ENCODE measurements at places on chromosomes 5 and 9. TPM values are rescaled to one million over a fixed set of nuclear protein-coding genes. Genes with fewer than 3 reads are reported as not detected.

KCNV2 gene
- not detected for total RNA-seq

DNA sequence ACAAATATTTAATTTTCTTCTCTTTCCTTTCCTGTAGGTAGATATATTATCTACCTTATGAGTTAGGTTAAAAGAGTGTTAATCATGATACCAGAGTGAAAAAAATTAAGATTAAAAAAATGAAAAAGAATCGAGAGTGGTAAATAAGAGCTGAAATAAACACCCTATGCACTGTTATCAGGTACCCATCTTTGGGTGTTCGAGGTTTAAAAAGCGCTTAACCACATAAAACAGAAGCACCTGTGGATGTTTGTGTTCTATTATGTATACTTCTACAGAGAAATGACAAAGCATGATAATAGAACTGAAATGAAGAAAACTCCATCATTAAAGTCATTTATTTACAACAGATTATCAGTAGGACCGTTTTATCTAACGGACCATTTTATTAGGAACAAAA is 25.7 kb upstream of the GCNT4 start:
- DNase-seq: no peak
- H3K4me3 ChIP-seq: no peak overlapping the region
- peaks cover 11% of the 10 kb centered on the region for H3K4me1 ChIP-seq
- no peaks in the 10 kb centered on the region for H3K27me3 ChIP-seq
- H3K36me3 ChIP-seq: no peaks in the 10 kb centered on the region

- H3K27ac ChIP-seq: no peak overlapping the region
- H3K4me3 ChIP-seq: no peak overlapping the region
- H3K27me3 ChIP-seq: no peaks in the 10 kb centered on the region
- H3K4me1 ChIP-seq: peaks cover 6% of the 10 kb centered on the region
Measured at GRCh38 chr9:36049408-36049807, 12.7 kb downstream of the RECK start.

FBP1 gene
- total RNA-seq: 0.39 TPM

DNA sequence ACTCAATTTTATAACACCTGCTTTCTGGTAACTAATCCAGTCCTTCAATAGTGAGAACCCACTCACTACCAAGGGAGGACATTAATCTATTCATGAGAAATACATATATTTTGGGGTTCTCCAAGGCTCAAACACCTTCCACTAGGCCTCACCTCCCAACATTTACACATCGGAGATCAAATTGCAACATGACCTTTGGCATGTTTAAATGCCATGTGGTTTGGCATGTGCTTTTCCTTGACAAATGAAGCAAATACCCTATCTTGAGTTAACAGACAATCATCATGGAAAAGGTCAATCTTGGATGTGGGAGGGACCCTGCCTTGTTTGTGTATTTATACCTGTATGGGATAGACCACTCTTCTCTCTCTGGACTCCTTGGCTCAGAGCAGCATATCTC is 21.9 kb upstream of the SPINK14 start:
- DNase-seq: no peak
- no peaks in the 10 kb centered on the region for H3K36me3 ChIP-seq
- no peak overlapping the region for H3K27ac ChIP-seq
- no peak overlapping the region for H3K4me3 ChIP-seq
- no peaks in the 10 kb centered on the region for H3K4me1 ChIP-seq

DNA sequence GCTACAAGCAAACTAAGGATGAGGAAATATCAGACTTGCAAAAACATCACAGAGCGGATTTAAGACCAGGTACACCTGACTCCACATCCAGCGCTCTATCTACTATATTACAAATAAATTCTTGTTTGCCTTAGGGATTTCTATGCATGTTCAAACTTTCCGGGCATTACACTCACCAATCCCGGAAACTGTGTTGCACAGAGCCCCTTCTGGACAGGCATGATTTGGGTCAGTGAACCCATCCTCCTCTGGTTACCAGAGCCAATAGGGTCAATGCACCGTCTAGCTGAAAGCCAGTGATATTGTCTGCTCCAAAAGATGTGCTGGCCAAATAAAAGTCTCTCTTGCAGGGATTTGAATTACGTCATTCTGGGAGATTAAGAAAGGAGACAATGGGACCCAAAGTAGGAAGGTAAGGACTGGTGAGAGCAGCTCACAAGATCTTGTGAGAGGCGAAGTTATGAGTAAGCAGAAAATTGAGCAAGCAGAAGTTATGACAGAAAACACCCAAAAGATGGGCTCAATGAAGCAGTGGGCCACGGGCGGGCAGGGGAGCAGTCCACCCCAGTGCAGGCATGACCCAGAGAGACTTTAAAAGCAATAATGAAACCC is 155.8 kb upstream of the RAI14 start:
- peaks cover 12% of the 10 kb centered on the region for H3K4me1 ChIP-seq
- H3K4me3 ChIP-seq: no peak overlapping the region
- no peaks in the 10 kb centered on the region for H3K36me3 ChIP-seq
- DNase-seq: no peak
- H3K27ac ChIP-seq: no peak overlapping the region

ABCA1 gene
- total RNA-seq: 5.2 TPM

FOXI1 gene
- total RNA-seq: not detected

DNA sequence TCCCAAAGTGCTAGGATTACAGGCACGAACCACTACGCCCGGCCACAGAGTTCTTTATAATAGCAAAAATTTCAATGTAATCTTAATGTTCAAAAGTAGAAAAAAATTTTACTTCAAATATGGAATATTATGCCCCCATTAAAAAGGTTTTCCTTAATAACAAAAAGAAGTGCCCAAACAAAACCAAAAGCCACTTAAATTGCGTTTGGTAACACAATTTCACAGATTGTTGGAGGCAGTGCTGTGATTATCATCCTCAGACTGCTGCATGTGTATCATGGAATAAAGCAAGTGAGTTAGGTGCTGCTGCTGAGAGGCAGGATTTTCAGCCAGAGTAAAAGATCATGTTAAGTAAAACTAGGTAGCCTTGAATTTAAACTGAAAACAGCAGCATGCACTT is 132.7 kb downstream of the COL23A1 start:
- H3K4me1 ChIP-seq: no peaks in the 10 kb centered on the region
- no peaks in the 10 kb centered on the region for H3K27me3 ChIP-seq
- no peak overlapping the region for H3K27ac ChIP-seq
- no peak overlapping the region for H3K4me3 ChIP-seq
- DNase-seq: no peak
